ENCODE measurements at places on chromosomes 2 and 18.

DNA sequence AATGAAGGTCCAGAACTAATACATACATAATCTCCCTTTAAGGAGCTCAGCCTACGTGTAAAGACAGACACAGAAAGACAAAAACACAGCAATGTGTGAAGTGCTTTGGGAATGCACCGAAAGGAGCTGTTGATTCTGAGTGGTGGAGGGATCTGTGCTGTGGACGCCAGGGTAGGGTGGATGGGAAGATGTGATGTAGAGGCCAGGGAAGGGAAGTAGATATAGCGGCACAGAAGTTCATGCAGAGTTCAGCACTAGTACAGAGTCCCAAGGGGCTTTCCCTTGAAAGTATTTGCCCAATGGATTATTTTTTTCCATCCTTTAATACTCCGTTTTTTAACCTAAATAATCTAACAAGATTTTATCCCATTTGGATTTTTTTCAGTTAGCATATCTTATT is 32.1 kb upstream of the DOCK10 start:
- DNase-seq: no peak

- DNase-seq: no peak
Observed at GRCh38 chr18:28065031-28065792, 111.7 kb downstream of the CDH2 start.

- no peak for DNase-seq
Observed at GRCh38 chr2:17270894-17271293, 247.3 kb downstream of the RAD51AP2 start.

GRCh38 chr18:148841-149240 is 9.5 kb upstream of the USP14 start:
- no peak for DNase-seq

DNA sequence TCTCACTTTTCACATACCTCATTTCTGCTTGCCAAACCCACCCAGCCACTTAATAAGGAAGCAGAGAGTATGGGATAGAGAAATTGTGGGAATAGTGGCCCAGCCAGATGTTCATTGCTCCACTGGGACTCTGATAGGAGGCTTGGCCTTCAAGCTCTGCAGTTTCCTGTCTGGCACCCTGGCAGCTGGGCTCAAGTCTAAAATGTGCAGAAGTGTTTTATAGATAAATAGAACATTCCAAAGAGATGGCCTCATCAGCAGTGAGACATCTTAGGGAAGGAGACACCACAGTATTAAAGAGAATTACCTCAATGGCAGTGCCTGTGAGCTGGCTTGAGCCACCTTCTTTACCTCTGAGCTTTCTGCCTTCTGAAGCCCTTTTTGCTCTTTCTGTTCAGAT is 24.7 kb downstream of the COPS7B start:
- DNase-seq: no peak

- DNase-seq: no peak
Observed at GRCh38 chr18:48833701-48834412, 116.9 kb downstream of the SMAD7 start.

DNA sequence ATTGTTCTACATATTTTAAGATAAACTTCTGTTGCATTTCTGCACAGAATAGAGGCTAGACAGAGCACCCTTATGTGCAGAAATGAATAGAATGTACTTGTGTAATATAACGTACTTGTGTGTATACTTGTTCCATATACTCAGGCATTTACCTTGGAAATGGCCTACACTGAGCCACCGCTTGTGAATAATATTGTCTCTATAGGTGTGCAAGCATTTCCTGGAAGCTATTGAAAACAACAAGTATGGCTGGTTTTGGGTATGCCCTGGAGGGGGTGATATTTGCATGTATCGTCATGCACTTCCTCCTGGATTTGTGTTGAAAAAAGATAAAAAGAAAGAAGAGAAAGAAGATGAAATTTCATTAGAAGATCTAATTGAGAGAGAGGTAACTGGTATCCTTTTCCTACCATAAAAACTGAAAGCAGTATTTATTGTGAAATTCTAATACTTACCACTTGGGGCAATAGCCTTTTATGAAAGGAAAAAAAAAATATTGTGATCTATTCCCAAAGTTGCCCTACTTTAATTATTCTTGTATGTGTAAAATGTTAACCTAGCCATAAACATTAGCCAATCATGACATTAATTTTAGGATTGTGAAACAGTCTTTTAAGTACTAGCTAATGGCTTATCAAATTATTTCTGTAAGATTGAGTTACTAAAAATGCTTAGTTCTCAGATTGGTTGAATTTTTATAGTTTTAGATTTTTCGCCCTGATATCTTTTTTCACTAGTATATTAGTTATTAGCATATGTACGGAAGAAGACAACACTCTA is 18.0 kb downstream of the ZC3H15 start:
- peak; percentile 23 for DNase-seq

GRCh38 chr18:42936289-42936688 is 179.2 kb downstream of the RIT2 start:
- no peak for DNase-seq

GRCh38 chr2:118333664-118334063 is 245.4 kb downstream of the INSIG2 start:
- no peak for DNase-seq

- no peak for DNase-seq
Observed at GRCh38 chr18:30016179-30016578, 1026.4 kb downstream of the DSC3 start.

DNA sequence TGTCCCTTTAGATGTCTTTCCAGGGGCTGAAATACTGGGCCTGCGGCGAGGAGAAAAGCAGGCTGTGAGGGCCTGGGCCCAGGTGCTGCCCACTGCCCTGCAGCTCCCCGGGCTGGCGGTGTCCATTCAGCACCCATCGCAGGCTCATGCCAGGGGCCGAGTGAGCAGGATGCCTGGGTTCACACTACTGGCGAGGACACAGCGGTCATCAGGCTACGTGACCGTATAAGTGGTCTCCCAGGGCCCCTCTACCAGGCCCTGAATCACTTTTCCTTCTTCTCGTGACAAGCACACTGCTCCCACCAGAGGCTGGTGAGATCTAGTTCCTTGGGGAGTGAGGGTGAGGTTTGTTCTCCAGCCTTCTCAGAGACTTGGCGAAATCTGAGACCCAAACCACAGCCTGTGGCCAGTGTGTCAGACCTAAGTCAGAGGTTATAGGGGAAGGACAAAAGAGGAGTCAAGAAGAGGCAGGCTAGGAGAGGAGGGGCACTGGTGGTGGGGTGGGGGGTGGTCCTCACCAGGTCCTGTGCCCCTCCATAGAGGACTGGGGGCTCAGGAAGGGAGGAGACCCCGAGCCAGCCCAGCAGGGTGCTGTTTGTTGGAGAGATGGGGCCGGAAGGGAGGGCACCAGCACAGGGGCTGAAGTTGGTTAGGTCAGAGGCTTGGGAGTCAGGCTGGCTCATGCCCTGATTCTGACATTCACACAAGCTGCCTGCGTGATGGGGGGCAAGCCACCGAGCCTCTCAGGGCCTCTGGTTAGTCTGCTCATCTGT is 6.6 kb upstream of the SEMA4C start:
- peak; percentile 37 for DNase-seq

- no peak for DNase-seq
Observed at GRCh38 chr2:3867469-3867868, 164.1 kb downstream of the DCDC2C start.

DNA sequence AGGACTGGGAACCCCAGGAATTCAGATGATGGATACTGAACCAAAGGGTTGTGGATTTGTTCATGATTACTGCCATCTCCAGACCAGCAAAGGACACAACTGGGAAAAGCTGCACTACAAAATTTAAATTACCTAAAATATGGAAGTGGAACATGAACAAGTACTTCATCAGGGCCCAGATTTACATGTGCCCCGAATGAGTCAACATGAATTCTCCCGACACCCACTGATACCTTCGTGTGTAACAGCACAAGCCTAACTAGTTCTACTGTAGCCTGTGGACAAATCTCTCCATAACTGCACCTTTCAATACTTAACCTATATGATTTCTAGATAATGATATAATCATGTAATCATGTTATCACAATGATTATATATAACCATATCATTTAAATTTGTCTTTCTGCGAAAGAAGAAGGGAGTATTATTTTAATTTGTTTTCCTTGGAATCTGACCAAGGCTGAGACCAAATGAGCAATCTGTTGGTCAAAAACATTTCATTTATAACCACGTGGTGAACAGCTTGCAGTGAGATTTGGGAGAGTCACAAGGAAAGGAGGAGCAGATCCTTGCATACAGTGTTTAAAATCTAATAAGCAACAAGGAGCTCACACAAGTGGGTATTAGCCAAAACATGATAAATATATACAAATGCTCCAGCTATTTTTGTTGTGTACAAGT is 70.5 kb downstream of the CACNB4 start:
- DNase-seq: no peak

- DNase-seq: no peak
Observed at GRCh38 chr2:189261431-189261841, 81.9 kb upstream of the COL5A2 start.

- no peak for DNase-seq
Observed at GRCh38 chr2:138760676-138761075, 19.5 kb downstream of the NXPH2 start.

GRCh38 chr2:117170897-117171296 is 643.6 kb upstream of the DDX18 start:
- no peak for DNase-seq

GRCh38 chr2:203846490-203847105 is 21.0 kb upstream of the CTLA4 start:
- DNase-seq: no peak

DNA sequence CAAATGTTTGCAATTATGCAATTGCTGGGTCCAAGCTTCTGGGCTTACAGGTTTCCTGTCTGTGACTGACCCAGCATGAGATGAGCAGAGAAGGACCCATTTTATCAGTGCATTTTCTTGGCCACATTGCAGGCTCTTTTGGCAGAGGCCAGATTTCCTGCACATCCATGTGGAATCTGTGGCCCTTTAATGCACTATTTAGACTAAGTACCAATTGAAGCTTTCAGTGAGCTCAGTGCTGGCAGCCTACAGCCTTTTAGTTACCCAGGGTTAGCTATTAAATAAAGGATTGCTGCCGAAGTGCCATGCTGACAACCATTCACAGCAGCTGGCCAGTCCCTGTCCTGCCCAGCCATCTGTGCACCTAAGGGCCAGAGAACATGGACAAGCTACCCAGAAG is 165.0 kb downstream of the ANKRD30B start:
- no peak for DNase-seq

DNA sequence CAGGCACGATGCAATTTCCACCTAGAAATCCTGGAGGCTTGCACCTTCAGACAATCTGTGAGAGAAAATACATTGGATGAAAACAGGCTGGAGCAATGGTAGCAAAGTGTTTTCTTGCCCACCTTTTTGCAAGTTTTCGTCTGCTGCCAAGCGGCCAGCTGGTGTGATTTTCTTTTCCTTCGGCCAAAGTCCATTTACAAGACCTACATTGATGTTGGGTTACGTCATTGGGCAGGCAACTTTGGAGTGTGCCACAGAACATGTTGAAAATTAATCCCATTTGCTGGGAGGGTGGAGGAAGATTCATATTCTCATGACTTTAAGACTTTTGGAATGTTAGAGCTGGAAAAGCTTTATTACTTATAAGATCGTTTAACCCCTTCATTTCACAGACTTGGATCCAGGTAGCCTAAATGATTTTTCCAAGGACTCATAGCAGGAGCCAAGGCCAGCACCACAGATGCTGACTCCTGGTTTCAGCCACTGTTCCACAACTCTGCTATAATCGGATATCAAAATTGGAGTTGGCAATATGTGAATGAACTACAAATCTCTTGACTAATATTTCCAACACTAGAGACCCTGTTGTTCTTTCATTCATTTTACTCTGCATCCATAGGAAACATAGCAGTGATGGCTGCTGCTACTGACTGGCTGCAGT is 352.1 kb downstream of the RND3 start:
- no peak for DNase-seq

GRCh38 chr2:7043690-7044089 is 126.5 kb downstream of the RNF144A start:
- DNase-seq: no peak

DNA sequence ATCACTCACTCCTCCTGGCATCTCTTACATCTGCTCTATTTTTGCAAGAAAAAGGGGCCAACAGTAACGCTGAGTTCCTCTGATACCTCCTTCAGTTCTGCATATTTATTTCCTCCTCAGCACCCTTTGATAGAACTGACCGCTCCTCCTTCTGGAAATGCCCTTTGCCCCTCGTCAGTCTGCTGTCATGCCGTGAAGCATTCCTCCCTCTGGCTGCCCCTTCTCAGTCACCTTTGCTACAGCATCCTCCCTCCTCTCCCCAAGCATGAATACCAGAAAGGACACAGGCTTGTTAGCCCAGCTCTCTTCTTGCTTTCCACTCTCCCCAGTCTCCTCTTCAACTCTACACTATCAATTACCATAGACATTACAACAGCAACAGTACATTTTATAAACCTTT is 135.4 kb downstream of the NBAS start:
- DNase-seq: no peak

- DNase-seq: peak; percentile 18
Observed at GRCh38 chr18:45775241-45775676, 50.2 kb upstream of the SIGLEC15 start.

DNA sequence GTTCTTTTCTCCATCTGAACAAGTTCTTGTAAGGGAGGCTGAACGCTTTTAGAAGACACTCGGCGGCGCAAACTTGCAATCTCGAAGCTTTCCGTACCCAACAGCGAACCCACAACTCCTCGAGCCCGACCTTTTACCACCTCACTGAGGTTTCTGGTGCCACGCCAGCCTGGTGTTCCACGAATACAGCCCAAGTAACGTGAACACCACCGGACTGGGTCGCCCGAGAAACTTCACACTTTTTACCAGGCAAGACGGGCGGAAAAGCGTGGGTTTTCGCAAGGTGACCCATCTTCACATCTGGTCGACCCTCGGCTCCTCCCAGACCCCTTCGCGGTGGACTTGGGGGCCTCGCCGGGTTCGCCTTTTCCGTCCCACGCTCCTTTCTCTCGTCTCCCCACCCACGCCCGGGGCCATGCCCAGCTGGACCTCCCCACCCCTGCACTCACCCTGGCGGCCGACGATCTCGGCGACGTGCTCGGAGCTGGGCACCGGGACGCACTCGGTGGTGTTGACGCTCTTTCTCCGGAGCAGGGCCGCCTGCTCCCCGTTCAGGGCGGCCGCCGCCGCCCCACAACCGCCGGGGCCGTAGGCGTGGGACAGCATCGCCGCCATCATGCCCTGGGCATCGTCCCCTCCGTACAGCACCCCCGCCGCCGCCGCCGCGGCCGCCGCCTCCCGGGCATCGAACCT is 1.2 kb downstream of the MEX3C start:
- peak; percentile 16 for DNase-seq

- DNase-seq: no peak
Observed at GRCh38 chr2:170371231-170371998, 193.5 kb downstream of the MYO3B start.

DNA sequence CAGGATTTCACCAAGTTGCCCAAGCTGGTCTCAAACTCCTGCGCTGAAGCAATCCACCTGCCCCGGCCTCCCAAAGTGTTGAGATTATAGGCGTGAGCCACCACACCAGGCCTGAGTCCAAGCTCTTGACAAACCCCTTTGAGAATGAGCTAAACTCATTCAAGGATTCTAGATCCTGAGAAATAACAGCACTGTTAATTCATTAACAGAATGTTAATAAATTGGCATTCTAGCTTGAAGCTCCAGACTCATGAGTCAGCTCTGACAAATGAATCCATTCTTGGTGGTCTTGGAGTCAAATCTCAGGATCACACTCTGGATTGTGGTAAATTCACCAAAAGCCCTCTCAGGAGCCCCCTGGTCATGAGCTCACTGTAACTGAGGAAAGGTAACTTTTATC is 1.8 kb downstream of the NARS1 start:
- no peak for DNase-seq

GRCh38 chr2:240789051-240789453 is 31.0 kb downstream of the KIF1A start:
- no peak for DNase-seq

- DNase-seq: no peak
Observed at GRCh38 chr2:96888072-96889011, 18.5 kb upstream of the SEMA4C start.

GRCh38 chr2:24833821-24834732 is 40.9 kb downstream of the CENPO start:
- no peak for DNase-seq

Data from K562 (cell line).